ENCODE measurements at places on chromosomes 11 and 22. TPM values are rescaled to one million over a fixed set of nuclear protein-coding genes. Genes with fewer than 3 reads are reported as not detected.

NECTIN1 gene
- 3.1 TPM for total RNA-seq

KCNE3 gene
- 1.1 TPM for total RNA-seq

CBLIF gene
- not detected for total RNA-seq

DNA sequence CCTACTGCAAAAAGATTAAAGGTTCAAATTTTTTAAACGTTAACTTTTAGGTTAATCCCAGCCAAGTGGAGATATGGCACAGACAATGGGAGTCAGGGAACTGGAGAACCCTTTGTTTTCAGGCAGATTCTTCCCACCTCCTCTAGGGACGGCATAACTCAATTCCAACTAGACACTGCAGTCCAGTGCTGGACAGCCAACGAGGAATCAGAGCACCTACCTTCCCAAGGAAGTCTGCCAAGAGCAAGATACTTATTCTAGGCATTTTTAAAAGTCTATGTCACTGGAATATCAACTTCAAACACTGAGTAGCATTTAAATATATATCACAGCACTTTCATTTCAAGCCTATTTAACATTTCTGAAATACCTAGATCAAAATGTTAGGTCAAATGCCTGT, 7.3 kb downstream of the CADM1 start:
- DNase-seq, result no peak

GRCh38 chr22:38758276-38758945, 2.6 kb upstream of the SUN2 start:
- no peak for DNase-seq

DNA sequence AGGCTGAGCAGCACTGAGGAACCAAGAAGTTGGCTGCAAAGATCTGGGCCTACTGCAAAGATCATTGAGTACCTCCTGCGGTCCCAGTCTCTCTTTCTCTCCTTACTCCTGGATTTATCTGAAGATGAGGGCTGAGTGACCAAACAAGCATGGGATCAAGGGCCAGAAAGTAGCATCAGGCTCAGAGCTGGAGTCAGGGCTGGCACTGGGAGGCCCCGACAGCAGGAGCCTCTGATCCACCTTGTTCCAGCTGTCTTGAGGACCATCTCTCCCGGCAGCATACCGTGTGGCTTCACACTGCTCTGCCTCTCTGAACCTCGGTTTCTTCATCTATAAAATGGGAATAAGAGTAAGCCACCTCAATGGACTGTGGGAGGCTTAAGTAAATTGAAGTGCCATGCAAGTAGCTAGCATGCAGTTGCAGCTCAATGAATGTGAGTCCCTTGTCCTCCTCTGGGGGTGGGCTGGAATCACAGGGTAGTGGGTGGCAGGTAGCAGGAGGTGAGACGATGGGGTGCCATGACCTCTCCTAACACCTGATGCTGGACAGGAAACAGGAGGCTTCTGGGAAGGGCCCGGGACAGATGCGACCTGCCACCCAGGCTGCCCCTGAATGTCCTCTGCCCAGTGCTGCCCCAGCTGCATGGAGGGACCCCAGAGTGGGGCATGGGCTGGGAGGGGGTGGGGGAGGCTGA, 52.5 kb upstream of the PRDM11 start:
- no peak for DNase-seq

DNA sequence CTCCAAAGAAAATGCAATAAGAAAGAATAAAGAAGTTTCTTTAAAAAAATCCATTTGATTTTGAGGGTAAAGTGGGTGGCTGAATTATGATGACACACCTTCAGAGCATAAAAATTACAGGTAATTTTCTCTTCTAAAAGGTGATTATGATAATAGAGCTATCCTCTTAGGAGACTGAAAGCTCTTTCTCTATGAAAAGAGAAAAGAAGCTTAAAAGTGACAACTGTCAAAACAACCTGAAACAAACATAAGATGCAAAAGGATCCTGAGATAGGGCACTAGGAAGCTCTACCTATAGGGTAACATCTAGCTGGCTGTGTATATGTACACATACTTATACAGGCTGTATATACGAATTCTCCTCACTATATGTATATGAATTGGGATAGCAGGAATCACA, 270.2 kb downstream of the GUCY1A2 start:
- DNase-seq, result no peak

- DNase-seq, result no peak
Measured at GRCh38 chr11:44342616-44343015, 32.7 kb upstream of the ALX4 start.

- DNase-seq, result no peak
Measured at GRCh38 chr11:83791557-83791956, 505.4 kb upstream of the CCDC90B start.

Data from dermis blood vessel endothelial cell (primary cell).